ENCODE measurements at places on chromosomes 13 and 19.

DNA sequence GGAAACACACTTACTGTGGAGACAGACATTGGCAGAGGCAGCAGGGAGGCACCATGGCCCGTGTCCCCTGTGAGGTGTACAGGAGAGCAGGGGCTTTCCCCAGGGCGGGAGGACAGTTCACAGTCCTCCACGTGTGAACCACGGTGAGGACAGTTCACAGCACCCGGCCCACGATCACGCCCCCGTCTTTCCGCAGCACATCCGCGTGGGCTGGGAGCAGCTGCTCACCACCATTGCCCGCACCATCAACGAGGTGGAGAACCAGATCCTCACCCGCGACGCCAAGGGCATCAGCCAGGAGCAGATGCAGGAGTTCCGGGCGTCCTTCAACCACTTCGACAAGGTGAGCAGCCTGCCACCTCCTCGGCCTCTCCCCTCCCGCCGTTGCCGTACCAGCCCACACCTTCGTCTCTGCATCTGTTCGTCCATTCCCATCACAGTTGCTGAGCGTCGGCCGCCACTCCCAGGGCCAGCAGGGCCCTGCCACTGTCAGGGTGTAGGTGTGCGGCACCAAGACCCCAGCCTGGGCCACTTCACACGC is 17.4 kb downstream of the CAPN12 start:
- DNase-seq, result no peak

- DNase-seq, result no peak
Measured at GRCh38 chr19:29679598-29680210, 14.4 kb downstream of the PLEKHF1 start.

DNA sequence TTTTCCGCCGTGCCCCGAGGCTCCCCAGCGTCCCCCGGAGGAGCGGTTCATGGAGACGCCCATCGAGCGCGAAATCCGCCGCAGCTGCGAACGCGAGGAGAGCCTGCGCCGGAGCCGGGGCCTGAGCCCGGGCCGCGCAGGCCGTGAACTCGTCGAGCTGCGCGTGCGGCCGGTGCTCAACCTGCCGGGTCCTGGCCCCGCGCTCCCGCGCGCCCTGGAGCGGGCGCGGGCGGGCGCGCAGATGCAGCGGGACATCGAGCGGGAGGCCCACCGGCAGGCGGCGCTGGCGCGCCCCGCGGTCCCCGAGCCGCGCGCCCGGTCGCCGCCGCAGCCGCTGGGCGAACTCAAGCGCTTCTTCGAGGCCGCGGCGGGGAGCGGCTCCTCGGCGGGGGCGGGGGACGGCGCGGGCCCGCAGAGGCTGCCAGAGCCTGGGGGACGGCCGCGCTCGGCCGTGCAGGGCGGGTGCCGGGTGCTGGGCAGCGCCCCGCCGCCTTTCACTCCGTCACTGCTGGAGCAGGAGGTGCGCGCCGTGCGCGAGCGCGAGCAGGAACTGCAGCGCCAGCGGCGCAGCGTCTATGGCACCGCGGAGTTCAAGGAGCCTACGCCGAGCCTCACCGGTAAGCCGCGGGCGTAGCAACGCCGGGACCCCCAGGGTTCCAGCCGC is 807 bp downstream of the MISP3 start:
- DNase-seq, result peak; percentile 71

DNA sequence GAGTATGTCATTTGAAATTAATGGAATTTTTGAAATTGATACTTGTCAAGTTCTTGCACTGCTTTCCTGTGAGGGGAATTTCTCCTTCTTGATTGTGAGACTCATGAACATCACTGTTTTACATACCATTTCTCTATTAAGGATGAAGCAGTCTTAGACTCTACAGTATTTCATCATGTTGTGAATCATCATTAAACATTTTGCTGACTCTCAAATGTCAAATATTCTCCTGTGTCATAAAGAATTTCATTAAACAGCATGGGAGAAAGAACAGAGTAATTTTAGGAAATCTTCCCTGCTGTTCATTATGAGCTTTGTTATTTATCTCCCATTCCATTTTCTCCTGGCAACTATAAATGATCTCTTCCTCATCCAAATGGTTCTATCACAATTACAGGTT is 729.0 kb downstream of the PCDH9 start:
- peak; percentile 80 for DNase-seq

DNA sequence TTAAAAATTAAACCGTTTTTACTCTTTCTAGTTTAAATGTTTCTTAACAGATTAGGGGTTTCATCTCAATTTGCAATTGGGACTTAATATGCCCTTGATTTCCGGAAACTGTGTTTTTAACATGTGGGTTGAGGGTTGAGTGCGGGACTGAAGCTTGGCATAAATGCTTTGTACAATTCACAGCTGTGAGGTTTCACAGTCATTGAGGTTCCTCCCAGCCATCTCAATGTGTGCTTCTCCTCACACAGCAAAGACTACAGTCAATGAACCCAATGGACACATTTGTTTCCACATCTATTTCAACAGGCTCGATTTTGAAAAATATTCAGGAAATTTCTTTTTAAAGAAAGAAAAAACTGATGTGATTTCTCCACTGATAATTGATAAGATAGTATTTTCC is 328.6 kb downstream of the TBC1D4 start:
- no peak for DNase-seq

DNA sequence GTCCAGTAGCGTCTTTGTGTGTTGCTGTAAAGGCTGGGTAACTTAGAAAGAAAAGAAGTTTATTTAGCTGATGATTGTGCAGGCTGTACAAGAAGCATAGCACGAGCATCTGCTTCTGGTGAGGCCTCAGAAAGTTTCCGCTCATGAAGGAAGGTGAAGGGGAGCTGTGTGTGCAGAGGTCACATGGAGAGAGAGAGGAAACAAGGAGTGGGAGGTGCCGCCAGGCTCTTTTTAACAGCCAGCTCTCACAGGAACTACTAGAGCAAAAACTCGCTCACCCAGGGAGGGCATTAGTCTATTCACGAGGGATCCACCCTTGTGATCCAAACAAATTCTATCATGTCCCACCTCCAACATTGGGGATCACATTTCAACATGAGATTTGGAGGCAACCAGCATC is 99.8 kb downstream of the GPR12 start:
- DNase-seq, result no peak

GRCh38 chr13:93882086-93882651 is 597.3 kb downstream of the DCT start:
- DNase-seq, result peak; percentile 50

Data from fibroblast of skin of back (primary cell).